ENCODE measurements at places on chromosomes 7 and 10.

DNA sequence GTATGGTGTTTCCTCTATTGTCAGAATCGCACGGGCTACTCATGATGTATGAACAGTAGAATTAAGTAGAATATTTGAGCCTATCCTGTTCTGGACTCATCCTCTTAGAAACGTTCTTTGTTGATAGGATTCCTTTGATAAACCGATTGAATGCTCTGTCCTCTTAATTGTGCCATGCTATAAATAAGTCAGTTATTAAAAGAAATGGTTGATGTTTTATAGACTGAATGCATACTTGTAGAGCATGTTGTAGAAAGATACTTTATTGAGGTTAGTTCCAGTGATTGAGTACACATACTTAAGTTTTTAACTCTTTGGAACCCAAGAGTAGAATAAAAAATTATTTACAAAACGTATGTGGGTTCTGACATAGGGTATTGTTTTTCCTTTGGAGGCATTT lies 54.9 kb upstream of the HBP1 start:
- no peak for DNase-seq

- DNase-seq, result no peak
These were observed 341.9 kb downstream of the LRMDA start for GRCh38 chr10:75773231-75773780.

- DNase-seq, result no peak
These were observed 10.0 kb upstream of the KMT2E start for GRCh38 chr7:105003872-105004510.

GRCh38 chr7:2084781-2085505 lies 147.8 kb downstream of the MAD1L1 start:
- DNase-seq, result no peak

GRCh38 chr7:46586406-46586805 lies 665.3 kb upstream of the IGFBP3 start:
- no peak for DNase-seq

- no peak for DNase-seq
These were observed 14.5 kb downstream of the AKR1B1 start for GRCh38 chr7:134444198-134444960.

- no peak for DNase-seq
These were observed 5.6 kb downstream of the CELF2 start for GRCh38 chr10:11023009-11023953.

GRCh38 chr10:21493784-21494183 lies 31.7 kb downstream of the SKIDA1 start:
- DNase-seq, result no peak

GRCh38 chr7:48389977-48390376 lies 218.7 kb downstream of the ABCA13 start:
- DNase-seq, result no peak

- no peak for DNase-seq
These were observed 28.0 kb upstream of the GSAP start for GRCh38 chr7:77444123-77444522.

GRCh38 chr10:108902619-108903285 lies 1020.6 kb downstream of the XPNPEP1 start:
- DNase-seq, result no peak

GRCh38 chr10:29304264-29304994 lies 15.6 kb downstream of the LYZL1 start:
- no peak for DNase-seq

GRCh38 chr10:17854044-17854652 lies 45.0 kb downstream of the MRC1 start:
- DNase-seq, result no peak

GRCh38 chr7:4189131-4189570 lies 492.9 kb upstream of the FOXK1 start:
- no peak for DNase-seq

- no peak for DNase-seq
These were observed 21.8 kb downstream of the STN1 start for GRCh38 chr10:103896225-103896624.

- no peak for DNase-seq
These were observed 138.2 kb downstream of the ADAM12 start for GRCh38 chr10:126250045-126250444.

DNA sequence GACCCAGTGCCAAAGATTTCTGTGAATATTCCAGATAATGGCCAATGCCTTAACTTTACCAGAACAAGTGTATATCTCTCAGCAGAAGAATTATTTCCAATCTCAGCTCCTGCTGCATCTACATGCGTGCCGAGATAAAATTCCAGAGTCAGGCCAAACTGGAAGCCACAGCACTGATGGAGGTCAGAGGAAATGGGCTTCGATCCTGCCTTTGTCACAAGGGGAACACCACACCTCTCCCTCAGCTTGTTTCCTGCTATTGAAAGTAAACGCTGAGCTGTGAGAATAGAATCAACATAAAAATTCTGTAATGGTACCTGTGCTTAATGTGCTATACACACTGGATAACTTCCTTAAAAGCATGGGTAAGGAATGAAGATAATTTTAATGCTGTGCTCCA lies 255.5 kb downstream of the NEBL start:
- no peak for DNase-seq

DNA sequence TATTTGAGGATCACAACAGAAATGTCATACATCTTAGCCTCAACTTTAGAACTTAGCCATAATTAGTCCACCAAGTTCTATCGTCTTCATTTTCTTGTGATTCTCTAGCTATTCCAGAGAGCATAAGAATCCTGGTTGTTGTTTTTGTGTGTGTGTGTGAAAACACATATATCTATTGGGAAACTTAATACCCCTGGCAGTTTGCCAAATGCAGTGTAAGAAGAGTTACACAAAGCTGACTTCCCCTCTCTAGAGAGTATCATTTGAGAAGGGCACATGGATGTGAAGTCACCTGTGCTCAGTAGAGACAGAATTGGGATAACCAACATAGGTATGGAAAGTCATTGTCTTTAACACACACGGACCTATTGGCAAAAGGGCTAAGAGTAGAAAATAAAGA lies 19.3 kb downstream of the FOXI2 start:
- DNase-seq, result no peak
